ENCODE measurements at places on chromosomes 3 and 15. TPM values are rescaled to one million over a fixed set of nuclear protein-coding genes. Genes with fewer than 3 reads are reported as not detected.

Gene ITPKA
- polyA plus RNA-seq = 2.2 TPM

- DNase-seq = peak; percentile 67
These were observed 1.5 kb downstream of the CCK start for GRCh38 chr3:42264399-42265058.

DNA sequence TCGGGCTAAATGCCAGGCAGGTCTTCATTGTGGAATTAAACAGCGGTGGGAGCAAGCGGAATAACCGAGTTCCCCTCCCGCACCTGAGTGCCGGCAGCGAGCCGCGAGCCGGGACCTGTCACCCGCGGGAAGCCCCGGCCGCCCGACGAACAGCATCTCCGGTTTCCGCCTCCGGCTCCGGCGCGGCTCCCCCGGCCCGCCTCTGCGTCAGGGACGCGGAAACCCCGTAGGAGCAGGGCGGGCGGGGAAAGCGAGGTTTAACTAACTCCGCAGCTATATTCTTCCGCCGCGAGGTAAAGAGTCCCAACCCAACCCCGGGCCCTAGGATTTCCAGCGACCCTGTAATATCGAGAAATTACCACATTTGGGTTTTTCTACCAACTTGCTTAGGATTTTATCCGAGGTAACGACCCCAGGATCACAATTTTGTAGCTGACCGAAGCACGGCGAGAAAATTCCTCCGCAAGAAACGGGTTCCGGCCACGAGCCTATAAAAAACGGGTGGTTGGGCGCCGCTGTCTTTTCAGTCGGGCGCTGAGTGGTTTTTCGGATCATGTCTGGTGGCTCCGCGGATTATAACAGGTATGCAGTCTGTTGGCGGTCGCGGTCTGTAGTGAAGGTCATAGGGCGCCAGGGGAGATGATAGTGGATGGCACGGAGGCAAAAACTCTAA lies at the start of gene EIF4A2:
EIF4A2 (plus strand) TSS at position 520 of the 673 bp plus-strand sequence; CDS start at position 554, 34 bp downstream.
- peak; percentile 96 for DNase-seq

DNA sequence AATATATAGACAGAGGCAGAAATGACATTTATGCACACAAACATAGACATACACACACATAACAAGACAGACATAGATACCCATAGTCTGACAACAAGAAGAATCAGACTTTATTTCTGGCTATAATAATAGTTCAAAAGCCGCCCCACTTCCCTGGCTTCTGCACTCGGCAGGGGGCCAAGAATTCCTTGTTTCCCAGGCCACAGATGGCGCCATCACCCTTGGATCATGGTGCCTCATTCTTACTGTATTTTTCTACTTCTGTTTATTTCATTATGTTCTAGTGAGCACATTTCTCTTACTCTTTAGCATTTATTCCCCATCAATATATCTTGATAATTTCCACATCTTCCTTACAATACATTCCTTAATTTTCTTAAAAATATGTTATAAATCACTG lies 387.5 kb downstream of the NLGN1 start:
- peak; percentile 6 for DNase-seq

DNA sequence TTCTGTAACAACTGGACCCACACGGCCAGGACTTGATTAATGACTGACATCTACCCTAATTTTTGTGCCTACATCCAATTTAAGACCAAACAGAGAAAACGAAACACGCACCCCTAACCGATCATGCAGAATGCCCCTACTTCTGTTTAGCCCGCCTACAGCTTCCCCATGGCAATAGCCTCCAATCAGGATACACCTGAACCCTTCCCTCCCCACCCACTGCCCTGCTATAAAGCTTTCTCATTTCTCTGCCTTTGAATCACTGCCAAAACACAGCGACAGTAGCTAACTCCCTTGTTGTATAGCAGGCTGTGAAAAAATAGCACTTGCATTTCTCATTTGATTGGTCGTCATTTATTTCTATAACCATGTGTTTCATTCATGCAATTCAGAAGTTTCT lies 45.2 kb upstream of the DPPA4 start:
- no peak for DNase-seq

- peak; percentile 87 for DNase-seq
These were observed 37.2 kb downstream of the SLC6A6 start for GRCh38 chr3:14439501-14440167.

Gene DLL4
- polyA plus RNA-seq = 0.03 TPM

- DNase-seq = peak; percentile 45
These were observed 592 bp downstream of the RASGRF1 start for GRCh38 chr15:79089890-79090486.
